ENCODE measurements at places on chromosomes 1 and 21.

DNA sequence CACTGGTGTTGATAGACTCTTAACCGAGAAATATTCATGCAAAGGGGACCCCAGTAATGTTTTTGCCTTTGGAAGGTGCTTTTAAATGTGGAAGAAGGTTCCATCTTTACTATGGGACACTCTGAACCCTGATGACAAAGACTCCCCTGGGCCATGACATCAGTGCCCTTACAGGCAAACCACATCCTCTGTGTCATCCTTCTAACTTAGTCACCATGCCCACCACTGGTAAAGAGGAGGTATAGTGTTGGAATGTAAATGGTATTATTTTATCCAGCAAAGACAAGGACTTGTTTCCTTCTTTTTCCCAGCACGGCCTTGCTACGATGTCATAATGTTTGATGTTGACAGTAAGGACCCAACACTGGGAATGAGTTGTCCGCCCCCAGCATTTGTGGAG is 12.6 kb downstream of the METTL13 start:
- DNase-seq: no peak

- peak; percentile 78 for DNase-seq
Measured at GRCh38 chr1:89085781-89086180, 20.8 kb upstream of the GBP1 start.

DNA sequence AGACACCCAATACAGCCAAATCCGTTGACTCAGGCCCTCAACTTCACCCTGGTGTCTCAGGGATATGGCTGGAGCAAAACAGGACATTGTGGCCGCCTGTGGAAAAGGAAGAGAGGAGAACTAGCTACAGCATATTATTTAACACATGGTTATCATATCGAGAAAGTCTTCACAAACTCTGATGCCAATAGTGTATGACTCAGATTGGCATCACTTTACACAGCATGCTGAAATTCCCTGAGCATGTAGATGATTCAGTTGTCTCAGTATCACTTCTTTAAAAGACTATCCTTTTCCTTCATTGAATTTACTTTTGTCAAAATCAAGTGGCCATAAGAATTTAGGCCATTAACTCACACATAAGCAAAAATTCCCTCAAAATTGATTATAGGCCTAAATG is 20.1 kb downstream of the HSD3B2 start:
- DNase-seq: no peak

- no peak for DNase-seq
Measured at GRCh38 chr1:193014400-193014799, 44.8 kb downstream of the UCHL5 start.

DNA sequence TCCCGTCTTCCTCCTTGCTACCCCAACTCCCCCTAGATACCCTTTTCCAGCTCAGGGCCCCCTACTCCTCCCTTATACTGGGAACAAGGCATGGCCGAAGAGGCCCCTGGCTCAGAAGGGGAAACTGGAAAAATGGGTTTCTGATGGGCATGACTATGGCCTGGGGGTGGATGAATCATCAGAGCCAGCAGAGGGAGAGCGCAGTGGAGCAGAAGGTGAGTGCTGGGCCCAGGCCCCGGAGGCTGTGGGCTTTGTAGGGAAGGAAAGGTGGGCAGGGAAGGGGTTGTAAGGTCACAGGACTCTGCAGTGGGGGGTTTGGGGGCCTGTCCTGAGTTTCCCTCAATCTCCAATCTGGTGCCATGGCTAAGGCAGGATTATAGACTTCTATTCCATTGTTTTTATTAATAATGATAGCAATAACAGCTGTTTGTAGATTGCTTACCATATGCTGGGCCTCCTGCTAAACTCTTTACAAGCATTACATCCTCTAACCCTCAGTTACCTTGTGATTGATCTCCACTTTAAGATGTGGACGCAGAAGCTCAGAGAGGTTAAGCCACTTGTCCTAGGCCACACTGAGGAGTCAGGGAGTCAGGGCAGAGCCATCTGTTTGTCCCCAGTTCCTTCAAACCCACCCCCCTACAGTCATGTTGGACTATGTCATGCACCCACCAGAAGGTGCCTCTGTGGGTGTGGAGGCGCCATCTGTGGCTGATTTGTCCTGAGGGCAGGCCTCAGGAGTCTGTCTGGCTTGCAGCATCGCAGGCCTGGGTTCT is 36.2 kb upstream of the ZNF362 start:
- DNase-seq: no peak

DNA sequence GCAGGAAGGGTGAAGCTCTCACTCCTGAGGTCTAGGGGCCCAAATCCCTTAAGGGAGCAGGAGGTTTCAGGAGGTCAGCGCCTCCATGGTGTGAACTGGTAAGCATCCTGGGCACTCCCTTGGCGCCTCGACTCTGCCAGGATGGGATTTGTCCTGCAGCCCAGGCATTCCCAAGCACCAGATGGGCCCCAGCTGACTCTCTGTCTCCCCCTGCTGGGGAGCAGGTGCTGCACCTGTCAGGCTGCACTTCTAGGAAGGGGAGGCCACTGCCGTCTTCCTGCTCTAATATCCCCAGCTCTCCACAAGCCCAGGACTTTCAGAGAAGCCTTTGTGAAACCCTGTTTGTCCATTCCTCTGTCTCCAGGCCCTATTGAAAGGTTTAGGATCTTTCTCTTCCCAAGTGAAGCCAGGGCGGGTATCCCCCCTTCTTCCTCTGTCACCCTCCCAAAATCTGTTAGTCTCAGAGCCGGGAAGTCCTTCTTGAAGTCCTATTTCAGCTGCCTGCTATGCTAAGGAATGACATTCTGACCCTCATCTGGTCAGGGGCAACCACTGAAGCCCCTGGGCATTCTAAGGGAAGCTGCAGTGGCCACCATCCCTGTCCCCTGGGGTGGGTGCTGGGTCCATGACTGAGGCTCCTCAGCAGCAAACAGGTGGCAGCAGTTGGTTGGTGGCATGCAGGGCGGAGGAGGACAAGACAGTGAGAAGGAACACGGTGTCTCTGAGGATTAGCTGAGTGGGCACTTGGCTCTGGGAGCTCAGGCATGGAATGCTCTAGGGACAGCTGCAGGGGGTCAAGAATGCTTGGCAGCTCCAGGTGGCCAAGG is 3.2 kb downstream of the MYBPH start:
- DNase-seq: peak; percentile 33

- DNase-seq: no peak
Measured at GRCh38 chr1:150826299-150826698, 18.2 kb upstream of the CTSK start.

DNA sequence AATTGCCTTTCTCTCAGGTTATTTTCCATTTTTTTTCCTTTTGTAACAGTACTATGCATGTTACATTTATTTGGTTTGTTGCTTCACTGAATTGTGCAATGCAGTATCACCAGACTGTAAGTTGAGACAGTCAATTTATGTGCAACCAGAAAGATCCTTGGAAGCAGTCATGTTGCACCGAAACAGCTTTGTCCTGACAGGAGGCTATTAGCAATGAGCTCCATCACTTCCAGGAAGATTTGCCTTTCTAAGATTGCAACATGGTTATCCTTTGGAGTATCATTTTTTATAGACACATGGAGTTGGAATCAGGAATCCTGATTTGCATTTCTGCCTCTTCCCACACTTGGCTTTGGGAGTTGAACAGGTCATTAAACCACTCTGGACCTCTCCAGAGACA is 84.5 kb upstream of the ST6GALNAC5 start:
- DNase-seq: no peak

DNA sequence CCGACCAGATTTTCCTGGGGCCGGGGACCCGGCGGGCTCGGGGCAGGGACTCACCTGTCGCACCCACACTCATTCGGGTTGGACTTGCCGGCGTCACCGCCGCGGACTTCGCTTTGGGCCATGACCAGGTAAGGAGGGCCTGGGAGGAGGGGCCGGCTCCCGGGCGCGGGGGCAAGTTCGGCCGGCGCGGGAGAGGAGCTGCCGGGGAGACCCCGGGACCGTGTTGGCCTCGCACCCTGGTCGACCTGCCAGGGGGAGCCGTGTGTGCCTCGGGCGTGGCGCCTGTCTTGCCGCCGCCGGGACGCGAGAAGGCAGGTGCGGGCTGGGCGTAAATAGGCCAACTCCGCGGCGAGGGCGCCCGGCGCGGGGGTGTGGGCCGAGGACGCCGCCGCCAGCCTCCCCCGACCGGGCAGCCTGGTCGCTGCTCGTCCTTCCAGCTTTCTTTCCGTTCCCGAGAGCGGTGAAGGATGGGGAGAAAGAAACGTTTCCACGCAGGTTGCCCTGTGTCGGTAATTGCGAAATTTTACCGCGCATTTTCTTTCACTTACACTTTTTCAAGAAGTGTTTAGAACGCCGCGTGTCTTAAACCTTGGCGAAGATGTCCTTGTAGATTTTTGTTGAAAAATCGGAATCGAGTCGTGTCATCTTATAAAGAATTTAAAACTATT is 558 bp downstream of the USP1 start:
- DNase-seq: peak; percentile 48

DNA sequence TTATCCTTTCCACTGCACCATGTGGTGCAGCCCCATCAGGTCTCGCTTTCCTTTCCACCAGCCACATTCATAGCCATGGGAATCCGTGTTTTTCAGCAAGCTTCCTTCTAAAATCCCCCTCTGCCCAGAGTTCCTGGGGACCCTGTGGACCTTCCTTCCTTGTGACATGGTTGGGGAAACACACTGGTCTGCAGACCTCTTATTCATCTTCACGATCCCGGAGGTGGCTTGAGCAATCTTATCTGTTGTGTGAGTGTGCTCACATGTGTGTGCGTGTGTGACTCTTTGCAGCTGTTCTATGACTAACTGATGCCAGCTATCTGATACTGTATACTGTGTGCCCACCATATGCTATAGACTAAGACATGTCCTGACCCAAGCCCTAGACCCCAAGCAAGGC is 15.6 kb upstream of the IL10 start:
- no peak for DNase-seq

GRCh38 chr1:85894651-85895050 is 186.4 kb upstream of the ZNHIT6 start:
- DNase-seq: no peak

All from CD4-positive, alpha-beta T cell treated with Interleukin-21 for 1 hour (primary cell).